ENCODE measurements at places on chromosomes 7 and 10.
A peak's percentile ranks its signal among the peaks of the same experiment; 100 is the strongest.

GRCh38 chr10:17457083-17457482 is 2.7 kb upstream of the ST8SIA6 start:
- DNase-seq: no peak

GRCh38 chr10:90171014-90171722 is 469.8 kb downstream of the KIF20B start:
- no peak for DNase-seq

GRCh38 chr7:4769761-4770160 is 5.7 kb upstream of the AP5Z1 start:
- no peak for DNase-seq

DNA sequence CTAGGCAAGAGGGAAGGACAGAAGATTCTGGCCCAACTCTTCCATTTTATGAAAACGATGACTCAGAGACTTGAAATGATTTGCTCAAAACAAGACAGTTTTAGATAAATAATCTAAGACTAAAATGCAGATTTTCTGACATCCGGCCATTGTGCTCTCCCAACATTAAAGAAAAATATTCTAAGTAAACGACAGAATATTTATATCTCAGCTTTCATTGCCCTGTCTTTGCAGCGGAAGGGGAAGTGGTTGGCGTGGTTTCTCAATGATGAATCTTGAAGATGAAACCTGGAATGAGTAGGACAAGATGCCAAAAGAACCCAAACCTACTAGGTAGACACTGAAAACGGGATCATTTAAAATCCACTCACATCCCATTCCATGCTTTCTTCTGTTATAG is 28.9 kb upstream of the NPY start:
- DNase-seq: no peak

DNA sequence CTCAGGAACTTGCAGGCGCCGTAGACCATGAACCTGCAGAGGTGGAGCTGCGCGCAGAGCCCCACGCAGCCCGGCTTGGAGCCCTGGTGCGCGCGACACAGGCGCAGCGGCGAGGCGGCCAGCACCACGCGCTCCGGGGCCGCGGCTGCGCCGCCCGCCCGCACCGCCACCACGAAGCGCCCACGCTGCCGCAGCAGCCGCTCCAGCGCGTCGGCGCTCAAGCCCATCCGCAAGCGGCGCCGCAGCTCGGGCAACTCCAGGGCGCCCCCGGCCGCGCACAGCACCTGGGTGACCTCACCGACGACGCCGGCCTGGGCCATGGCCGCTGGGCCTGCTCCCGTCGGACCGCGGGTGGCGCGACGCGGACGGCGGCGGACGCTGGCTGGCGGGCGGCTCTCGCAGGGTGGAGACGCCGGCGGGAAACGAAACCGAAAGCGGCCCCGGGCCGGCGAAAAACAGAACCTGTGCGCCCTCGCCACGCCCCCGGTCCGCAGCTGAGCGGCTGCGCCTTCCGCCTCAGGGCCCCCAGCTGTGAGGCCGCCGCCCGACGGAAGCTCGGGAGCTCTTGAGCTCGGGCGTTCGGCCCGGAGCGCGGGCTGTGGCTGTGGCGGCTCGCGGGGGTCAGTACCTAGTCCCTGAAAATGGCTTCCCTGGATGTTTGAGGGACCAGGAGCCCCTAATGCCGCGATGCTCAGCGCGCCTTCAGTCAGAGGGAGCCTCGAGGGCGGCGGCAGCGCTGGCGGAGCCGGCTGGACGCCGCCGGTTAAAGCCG is at the start of gene PARP12:
Gene PARP12, minus strand, starts transcription at position 424 of the 772 bp plus-strand sequence. Its CDS starts 104 bp downstream, at position 320.
- peak; percentile 92 for DNase-seq

GRCh38 chr10:93147281-93147680 is 73.6 kb downstream of the CYP26A1 start:
- DNase-seq: no peak

DNA sequence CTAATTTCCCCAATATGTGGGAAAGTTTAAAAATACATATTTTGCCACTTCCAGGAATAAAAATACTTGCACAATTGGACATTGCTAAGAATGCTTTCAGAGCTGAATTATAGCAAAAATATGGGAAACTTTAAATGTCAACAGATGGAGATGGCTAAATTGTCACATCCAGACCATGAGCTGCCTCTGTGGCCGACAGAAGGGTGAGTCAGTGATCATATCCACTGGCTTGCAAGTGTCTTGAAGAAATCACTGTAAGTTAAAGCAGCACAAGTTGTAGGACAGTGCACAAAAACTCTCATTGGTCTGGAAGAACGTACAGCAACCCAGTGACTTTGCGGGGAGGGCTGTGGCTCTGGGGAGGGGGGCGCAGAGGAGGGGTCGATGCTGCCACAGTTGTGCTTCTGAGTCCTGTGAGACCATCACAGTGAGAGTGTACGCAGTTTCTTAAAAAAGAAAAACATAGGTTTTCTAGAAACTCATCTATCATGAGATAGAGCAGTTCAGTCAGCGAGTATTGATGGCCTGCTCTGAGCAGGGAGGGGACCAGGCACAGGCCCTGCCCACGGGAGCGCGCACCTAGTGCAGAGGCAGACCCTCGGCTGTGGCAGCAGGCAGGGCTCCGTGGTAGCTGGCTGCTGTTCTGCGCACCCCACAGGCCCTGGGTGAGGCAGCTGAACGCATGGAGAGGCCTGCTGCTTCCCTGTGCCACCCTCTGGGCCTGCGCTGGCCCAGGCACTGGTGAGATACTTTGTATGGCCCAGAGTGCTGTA is 25.5 kb downstream of the LRRC27 start:
- no peak for DNase-seq

DNA sequence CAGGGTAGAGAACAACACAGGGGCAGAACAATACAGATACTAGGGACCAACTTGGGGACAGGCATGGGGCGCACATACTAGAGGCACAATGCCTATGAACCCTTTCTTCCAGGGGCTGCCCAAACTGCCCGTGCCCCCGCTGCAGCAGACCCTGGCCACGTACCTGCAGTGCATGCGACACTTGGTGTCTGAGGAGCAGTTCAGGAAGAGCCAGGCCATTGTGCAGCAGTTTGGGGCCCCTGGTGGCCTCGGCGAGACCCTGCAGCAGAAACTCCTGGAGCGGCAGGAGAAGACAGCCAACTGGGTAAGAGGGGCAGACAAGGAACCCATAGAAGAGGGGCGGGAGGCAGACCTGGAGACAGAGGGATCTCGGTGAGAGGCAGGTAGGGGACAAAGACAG is 5.8 kb downstream of the CHAT start:
- no peak for DNase-seq

GRCh38 chr7:16083931-16084330 is 337.4 kb downstream of the CRPPA start:
- no peak for DNase-seq

- peak; percentile 63 for DNase-seq
Observed at GRCh38 chr7:5625938-5626337, 155.5 kb downstream of the RNF216 start.

- DNase-seq: no peak
Observed at GRCh38 chr7:102306916-102307677, 20.4 kb downstream of the SH2B2 start.

GRCh38 chr10:75575940-75576339 is 144.5 kb downstream of the LRMDA start:
- no peak for DNase-seq

GRCh38 chr10:17918187-17918903 is 33.4 kb upstream of the SLC39A12 start:
- DNase-seq: no peak

DNA sequence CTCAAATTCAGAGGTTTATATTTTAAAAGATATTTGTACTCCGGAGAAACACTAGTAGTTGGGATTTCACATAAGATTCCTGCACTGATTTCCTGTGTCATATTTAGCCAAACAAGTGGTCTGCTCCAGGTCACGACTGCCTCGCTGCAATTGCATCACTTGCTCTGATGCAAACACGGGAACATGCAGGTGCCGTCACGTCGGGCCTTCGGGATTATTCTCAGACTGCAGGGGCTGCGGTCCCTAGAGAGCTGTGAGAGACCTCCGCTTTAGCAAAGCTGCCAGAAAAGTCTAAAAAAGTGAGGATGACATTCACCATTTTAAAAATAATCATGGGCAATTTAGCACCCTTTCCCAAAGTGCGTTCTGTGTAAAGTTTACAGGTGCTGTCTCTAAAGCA is 93.5 kb upstream of the DDC start:
- no peak for DNase-seq

DNA sequence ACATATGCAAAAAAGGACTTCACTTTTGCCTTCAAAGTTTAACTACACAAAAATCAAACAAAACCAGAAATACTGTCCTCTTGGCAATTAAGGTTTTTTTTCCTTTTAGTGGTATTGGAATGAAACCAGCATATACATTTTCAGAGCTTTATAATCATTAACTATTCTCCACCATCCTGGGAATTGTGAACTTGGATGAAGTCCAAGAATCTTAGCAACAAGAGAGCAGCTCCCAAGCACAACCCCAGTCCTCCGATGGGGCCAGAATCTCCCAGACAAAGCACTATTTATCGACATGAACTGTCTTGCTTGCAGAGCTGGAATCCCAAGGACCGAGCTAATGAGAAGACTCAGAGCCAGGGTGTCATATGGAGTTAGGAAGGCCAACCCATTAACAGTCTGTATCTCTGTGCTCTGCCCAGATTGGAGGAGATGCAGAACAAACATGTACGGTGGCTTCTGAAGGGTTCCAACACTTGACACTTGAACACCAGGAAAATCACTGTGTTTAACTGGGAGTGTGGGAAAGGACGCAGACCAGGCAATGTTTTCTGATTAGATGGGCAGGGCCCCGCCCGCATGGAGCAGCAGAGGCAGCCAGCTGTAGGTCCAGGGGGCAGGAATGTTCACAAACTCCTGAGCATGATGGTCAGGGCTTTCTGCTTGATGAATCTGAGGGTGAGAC is 35.5 kb downstream of the PPP1R3C start:
- DNase-seq: no peak

DNA sequence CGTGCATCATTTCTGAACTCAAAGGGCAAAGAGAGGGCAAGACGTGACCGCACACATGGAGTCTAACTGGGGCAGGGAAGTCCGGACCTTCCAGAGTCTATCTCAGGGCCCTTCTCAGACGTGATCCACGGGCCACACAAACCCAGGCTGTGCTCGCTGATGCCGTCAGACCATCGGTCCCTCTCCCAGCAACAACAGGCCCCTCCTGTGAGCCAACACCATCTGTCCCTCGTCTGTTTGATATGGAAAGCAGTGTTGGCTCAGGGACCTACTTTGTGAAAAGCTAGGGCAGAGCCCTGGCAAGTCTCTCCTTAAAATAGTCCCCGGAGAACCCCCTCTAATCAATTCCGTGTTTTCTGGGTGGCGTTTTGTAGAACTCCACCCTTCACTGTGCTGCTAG is 208.8 kb downstream of the TCERG1L start:
- DNase-seq: no peak

GRCh38 chr7:22694597-22695207 is 32.3 kb upstream of the IL6 start:
- DNase-seq: no peak

- no peak for DNase-seq
Observed at GRCh38 chr10:3856593-3856992, 71.6 kb upstream of the KLF6 start.

DNA sequence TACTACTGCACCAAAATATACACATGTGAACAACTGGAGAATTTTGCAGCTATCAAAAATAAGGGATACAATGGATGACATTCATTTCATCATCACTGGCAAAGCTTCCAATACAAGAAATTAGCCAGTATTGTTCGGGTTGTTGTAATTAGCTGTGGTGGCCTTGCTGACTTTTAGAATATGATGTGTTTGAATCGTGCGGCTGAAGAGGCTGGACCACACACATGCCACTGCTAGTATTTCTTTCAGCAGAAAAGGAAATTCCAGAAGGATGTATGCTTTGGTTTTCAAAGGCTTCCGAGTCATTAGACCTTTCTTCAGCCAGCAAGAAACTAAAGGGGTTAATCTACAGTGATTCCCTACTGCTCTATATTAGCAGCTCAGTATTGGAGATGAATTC is 16.6 kb downstream of the RPP38 start:
- DNase-seq: no peak

DNA sequence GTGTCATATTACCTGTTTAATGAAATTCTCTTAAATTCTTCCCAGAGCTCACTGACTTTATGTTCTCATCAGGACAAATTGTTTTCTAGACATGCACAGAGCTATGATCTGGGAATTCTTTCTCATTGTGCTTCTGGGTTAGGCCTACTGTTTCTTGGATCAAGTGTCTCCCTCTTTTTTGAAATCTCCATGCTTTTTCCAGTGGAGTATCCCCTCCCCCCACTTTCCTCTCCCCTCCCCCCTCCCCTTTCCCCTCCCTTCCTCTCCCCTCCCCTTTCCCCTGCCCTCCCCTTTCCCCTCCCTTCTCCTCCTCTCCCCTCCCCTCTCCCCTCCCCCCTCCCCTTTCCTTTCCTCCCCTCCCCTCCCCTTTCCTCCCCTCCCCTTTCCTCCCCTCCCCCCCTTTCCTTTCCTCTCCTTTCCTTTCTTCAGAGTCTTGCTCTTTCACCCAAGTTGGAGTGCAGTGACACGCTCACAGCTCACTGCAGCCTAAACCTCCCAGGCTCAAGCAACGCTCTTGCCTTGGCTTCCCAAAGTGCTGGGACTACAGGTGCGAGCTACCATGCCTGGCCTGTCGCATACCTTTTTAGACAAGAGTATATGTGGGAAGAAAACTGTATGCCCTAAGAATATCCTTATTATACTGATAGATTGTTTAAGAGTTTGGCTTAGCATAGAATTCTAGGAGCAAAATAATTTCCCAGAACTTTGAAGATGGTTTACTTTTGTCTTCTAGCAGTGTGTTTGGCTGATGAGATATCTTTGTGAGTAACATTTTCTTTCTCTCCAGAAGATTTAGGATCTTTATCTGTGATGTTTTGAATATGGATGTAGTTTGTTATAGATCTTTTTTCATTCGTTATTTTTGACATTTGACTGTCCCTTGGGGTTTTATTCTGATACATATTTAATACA is 2.5 kb downstream of the DYNC2I1 start:
- DNase-seq: no peak

DNA sequence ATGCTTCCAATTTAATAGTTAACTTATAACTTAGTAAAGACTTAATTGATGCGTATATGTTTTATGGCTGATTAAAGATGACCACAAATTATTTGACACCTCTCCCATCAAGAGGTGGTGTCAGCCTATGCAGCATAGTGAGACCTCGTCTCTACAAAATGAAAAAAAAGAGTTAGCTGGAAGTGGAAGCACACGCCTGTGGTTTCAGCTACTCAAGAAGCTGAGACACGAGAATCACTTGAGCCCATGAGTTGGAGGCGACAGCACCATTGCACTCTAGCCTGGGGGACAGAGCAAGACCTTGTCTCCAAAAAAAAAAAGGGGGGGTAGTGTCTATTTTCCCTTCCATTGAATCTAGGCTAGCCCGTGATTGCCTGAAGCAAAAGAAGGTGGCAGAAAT is 99.1 kb upstream of the ABI1 start:
- no peak for DNase-seq

- no peak for DNase-seq
Observed at GRCh38 chr10:28769091-28769604, 91.8 kb downstream of the BAMBI start.

DNA sequence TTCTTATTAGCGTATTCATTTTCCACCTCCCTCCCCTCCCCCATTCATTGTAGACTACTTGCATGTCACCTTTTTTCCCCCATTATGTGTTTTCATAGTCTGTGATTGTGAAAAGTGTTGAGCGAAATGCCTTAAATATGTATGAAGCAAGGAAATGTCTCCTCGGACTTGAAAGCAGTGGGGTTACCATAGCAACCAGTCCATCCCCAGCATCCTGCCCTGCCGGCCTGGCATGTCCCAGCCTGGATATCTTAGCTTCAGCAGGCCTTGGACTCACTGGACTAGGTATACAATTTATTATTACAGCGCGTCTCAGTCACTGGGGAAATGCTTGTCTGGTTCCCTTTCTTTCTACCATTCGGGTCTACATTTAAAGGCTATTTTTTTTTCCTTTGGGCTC is 283.6 kb downstream of the BICC1 start:
- no peak for DNase-seq
